Lung microvascular endothelial cell (primary cell): ENCODE measurements at places on chromosomes 12 and 14. TPM values are rescaled to one million over a fixed set of nuclear protein-coding genes. Genes with fewer than 3 reads are reported as not detected.

GRCh38 chr12:13691598-13691997, 289.8 kb downstream of the GRIN2B start:
- DNase-seq, result no peak

Gene TEX52
- not detected in 2 replicates for total RNA-seq

GRCh38 chr12:112824701-112825100, 33.2 kb downstream of the RPH3A start:
- DNase-seq, result no peak

DNA sequence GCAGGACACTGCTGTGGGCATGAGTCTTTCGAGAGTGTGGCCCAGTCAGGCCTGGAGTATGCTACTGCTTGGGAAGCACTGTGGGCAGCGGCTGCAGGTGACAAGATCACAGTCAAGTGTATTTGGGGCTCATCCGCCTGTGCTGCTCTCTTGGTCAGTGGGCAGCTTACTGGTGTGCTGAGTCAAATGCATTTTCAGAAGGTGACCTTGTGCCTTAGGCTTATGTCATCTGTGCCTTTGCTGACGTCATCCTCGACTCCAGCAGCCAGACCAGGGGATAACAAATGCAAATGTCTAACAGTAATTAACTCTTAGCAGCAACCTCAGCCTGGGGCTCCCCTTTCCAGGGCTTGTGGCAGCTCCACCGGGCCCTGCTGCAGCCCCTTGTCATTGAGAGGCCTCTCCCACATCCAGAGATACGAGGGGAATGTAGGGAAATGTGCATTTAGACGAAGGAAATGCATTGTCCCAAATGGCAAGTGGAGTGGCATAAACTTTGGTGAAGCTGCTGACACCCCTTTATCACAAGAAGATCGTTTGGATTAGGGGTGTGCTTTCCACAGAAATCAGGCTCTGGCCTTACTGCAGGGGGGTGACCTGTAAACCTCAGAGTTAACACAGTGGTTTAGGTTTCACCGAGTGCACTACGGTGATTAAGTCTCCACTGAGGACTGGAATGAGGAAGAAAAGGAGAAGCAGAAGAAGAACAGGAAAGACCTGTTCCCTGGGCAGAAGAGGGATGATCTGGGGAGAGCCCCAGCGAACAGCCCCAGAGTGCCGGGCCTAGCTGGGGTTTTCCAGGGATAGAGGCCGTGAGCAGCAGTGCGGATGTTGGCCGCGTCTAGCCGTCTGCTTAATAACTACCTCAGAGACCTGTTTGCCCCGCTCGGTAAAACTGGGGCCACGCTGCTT, 39.7 kb downstream of the PSMA6 start:
- DNase-seq, result no peak

DNA sequence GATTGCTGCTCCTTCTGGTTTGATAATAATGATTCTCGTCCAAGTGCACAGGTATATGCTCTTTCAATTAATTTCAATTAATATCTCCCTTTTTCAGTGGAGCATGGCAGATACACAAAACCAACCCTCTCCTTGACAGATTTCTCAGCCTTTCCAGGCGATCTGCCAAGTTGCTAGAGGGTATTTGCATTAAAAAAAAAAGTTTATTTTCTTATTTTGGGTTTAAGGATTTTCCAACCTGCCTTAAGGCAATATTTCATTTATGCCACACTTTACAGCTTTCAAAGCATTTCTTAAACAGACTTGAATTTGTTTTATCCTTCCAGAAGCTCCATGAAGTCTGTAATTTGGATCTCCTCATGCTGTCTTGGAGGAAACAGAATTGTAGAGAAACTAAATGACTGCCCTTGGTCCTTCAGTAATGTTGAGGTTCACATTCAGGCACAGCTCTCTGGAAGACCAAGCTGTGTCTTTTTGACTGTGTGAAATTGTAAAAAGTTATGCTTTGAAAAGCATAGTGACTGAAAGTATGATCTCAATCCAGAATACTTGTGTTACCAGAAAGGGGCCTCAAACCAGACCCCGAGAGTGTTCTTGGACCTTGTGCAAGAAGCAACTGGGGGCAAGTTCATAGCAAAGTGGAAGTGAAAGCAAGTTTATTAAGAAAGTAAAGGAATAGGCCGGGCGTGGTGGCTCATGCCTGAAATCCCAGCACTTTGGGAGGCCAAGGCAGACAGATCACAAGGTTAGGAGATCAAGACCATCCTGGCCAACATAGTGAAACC, 2.3 kb downstream of the DGLUCY start:
- no peak for DNase-seq

DNA sequence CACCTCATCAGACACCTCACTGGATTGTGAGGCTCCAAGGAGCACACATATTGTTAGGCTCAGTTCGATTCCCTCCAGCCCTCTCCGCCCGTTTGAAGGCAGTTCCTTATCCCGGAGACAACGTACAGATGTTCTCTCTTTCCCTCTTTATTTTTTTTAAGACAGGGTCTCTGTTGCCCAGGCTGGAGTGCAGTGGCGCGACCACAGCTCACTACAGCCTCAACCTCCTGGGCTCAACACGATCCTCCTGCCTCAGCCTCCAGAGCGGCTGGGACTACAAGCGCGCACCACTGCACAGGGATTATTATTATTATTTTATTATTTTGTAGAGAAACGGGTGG, 718 bp upstream of the TROAP start:
- DNase-seq, result no peak

Gene GALNT8
- under 0.01 and 0.20 TPM in 2 replicates for total RNA-seq

GRCh38 chr12:6774499-6775062, 2.3 kb downstream of the LAG3 start:
- no peak for DNase-seq

GRCh38 chr12:29566441-29566840, 69.0 kb upstream of the OVCH1 start:
- DNase-seq, result no peak

DNA sequence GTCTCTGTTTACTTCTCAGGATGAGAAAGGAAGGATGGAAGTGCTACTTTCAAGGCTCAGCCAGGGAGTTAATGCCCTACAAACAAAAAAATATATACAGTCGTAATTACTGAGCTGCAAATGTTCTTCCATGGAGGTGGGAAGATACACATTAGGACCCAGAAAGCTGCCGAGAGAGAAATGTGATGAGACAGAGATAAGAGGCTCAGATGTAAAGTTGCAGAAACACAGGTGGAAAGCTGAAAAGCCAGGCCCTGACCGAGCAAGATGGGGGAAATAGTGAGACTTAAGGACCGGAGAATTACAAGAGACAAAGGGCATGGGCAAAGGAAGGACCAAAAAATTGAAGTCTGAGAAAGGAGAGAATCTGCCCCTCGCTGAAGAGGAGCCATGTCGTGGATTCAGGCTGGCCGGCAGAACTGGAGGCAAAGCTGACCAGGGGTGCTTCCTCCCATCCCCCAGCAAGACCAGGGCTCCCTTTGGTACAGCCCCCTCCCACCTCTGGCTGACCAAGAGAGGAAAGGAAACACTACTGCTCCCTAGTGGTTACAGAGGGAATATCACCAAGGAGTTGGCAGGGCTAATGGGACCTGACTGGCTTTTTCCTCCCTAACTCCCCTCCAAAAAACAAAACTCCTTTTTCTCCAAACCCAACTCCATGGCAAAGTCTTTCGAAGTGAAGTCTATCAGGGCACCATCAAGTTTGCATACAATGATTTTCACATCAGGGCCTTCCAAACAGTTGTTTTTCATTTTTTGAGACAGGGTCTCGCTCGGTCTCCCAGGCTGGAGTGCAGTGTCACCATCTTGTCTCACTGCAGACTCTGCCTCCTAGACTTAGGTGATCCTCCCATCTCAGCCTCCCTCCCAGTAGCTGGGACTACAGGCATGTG, 12.1 kb downstream of the ZFHX2 start:
- peak; percentile 56 for DNase-seq

DNA sequence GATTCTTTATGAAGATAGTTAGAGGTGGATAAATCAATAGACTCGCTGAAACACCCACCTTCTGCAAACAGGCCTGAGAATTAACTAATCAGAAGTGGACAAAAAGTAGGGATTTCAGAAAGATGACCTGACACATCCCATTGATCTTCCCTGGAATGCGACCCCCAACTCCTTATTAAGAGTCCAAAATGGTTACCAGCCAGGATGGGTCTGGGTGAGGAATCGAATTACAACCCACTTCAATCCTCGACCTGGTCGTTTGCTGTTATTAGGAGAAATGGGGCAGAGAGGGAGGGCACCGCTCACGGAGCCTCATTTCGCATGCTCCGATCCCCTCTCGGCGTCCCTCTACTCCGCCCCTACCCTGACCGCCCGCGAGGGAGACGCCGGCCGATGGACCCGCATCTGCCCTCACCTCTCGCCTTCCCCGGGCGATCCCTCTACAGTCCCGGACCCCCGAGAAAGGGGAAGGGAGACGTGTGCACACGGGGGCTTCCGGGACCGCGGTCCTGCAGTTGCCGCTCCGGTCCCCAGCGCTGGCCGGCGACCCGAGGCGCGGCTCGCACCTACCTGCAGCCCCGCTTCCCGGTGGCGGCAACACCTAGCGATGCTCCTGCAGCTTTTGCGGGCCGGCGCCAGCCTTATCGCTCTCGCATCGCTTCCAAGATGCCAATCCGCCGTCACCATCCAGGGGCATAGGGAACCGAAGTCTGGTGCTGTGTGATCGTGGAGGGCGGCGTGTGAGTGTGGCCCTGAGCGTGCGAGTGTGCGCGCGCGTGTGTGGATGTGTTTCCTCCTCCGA, 69.3 kb upstream of the USP15 start:
- DNase-seq, result no peak

Gene TAS2R20
- total RNA-seq, result 1.1 and 1.8 TPM in 2 replicates

DNA sequence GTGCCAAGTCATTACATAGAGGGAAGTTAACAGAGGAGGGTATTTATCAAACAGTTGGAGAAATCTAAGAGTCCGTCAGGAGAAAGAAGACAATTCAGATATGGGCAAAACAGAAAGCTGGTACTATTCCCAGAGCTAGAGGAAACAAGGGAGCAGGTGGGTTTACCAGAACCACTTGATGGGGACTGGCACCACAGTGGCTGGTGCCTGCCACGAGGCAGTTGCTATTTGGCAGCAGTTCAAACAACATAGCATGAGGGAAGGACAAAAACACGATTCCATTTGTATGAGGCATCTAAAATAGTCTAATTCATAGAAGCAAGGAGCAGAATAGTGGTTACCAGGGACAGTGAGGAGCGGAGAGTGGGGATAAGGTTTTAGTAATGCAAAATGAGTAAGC, 24.6 kb upstream of the KLRD1 start:
- DNase-seq, result no peak

DNA sequence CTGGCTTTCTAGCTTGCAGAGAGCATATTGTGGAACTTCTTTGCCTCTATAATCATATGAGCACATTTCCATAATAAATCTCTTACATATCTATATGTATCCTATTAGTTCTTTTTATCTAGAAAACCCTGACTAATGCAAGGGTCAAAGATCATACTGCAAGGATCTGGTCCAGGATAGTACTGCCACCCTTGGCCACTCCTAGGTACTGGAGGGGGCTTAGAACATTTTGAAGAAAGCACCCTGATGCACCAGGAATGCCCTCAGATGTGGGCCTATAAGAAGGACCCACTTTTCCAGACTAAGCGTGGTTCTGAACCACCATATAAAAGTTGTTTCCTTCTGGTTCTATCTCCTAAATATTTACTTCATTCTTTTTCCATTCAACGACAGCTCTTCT, 14.6 kb downstream of the ATXN7L3B start:
- DNase-seq, result no peak

Gene LRRC10
- total RNA-seq, result not detected in 2 replicates

- DNase-seq, result peak; percentile 10
Observed at GRCh38 chr12:43349863-43350262, 202.1 kb downstream of the ADAMTS20 start.

Gene CACNA1C
- total RNA-seq, result under 0.01 and 0.44 TPM in 2 replicates

Gene AQP5
- not detected in 2 replicates for total RNA-seq

Gene SIX4
- 0.20 and 0.87 TPM in 2 replicates for total RNA-seq

Gene CRY1
- total RNA-seq, result 10.0 and 15.7 TPM in 2 replicates

GRCh38 chr14:85619851-85620250, 89.9 kb downstream of the FLRT2 start:
- no peak for DNase-seq

- no peak for DNase-seq
Observed at GRCh38 chr14:56026506-56026905, 91.7 kb upstream of the PELI2 start.

GRCh38 chr12:69097619-69098368, 141.6 kb upstream of the CPSF6 start:
- DNase-seq, result peak; percentile 56

DNA sequence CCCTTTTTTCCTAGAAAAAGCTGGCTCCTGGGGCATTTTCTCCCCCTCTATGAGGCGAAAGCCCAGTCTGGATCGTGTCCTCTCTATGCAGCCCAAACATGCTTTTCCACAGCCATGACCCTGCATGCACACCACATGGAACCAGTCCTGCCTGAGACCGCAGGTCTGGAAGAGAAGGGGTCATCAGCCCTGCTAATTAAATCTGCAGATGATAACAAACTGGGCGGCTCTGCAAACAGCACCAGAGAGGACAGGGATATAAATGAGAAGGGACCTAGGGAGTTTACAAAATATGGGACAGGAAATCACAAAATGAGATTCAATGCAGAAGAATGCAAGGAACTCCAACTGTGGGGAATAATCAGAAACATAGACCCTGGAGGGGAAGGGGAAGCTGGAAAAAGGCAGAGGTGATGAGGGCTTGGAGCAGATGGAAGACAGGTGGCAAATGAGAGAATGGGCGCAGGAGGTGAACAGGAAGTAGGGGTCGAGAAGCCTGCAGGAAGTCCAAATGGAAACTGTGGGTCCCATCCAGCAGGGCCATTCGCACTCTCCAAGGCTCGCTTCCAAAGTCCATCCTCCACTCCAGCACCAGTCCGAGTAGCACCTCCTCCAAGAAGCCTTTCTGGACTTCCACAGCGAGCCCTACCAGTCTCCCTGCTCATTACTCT, 76.3 kb downstream of the ANO2 start:
- DNase-seq, result no peak

GRCh38 chr12:90301095-90301494, 592.5 kb upstream of the ATP2B1 start:
- no peak for DNase-seq

Gene SLC38A4
- 1.1 and 1.6 TPM in 2 replicates for total RNA-seq

DNA sequence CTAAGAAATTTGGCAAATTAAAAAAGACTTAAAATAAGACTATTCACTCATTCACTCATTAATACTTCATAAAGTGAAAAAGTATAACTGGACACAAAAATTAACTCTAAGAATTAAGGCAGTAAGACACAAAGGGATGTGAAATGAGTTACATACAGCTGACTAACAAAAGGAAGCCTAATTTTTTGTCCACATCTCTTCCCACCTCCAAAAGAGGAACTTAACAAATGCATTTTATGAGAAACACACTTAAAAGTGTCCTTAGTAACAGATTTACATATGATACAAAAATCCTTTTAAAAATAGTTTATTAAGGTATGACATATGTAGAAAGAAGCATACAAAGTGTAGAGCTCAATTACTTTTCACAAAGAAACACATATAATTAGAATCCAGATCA, 88.9 kb downstream of the NUMB start:
- DNase-seq, result no peak

DNA sequence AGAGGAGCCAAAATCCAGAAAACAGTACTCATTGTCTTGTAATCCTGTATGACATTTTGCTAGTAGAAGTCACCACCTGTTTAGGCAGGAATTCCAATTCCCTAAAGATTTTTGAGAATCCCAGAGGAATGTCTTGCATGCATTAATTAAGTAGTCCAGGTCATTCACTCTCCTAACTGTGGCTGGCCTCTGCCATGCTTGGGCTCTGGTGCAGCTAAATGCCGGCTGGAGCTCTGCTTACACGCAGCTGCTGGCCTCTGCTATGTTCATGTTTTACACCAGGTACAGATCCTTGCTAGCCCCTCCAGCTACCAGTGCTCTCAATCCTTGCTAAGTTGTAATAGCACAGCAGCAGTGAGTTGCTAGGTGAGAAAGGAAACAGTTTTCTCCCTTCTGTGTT, 16.3 kb upstream of the HIF1A start:
- no peak for DNase-seq
